Memory B cell (primary cell): ENCODE measurements at places on chromosomes 6 and 20.

DNA sequence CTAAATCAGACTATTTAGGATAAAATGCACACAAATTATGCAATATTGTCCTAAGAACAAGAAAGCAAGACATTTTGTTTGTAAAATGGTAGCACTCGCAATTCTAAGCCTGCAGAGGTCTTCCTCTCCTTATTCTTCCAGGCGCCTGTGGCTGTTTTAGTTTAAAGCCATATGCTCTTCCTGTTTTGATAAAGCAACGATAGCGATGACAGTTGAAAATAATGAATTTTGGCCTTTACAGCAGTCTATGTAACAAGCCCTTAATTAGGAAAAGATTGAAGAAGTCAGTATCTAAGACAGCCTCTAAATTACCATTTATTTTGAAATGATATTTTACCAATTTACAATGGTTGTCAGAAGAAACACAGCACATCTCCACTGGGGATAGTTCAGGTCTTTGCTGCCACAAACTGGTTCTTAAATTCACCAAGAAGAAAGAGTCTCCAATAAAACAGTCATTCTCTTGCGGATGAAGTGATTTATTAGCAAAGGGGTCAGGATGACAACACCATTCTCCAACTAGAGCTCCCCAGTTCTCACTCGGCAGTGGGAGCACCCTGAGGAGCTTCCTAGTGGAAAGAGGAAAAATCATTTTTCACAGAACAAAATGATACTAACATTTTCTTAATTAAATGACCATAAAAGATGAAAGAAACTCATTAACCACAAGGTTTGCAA, 21.4 kb downstream of the UBE3D start:
- no peak for DNase-seq

- DNase-seq = no peak
Measured at GRCh38 chr6:139531148-139532115, 157.0 kb upstream of the CITED2 start.

- DNase-seq = no peak
Measured at GRCh38 chr6:85482206-85482904, 32.5 kb downstream of the NT5E start.

DNA sequence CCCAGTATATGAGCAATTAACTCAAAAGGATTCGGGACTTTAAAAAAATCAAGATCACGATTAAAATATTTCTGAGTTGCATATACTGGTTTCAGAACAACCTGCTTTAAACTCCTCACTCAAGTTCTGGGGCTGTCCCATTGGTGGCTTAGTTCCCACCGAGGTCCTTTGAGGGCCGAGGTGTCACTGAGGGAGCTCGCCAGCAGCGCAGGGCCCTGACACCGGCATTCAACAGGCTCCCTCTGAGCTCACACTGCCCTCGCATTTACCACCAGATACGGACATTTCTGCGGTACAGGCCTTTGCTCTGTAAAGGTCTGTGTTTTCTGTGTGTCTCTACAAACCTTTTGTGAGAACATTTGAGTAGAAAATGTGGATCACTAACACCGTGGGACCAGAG, 24.4 kb upstream of the BNIP5 start:
- DNase-seq = no peak
